GM12864 (cell line): ENCODE measurements at places on chromosomes 11 and 22.

DNA sequence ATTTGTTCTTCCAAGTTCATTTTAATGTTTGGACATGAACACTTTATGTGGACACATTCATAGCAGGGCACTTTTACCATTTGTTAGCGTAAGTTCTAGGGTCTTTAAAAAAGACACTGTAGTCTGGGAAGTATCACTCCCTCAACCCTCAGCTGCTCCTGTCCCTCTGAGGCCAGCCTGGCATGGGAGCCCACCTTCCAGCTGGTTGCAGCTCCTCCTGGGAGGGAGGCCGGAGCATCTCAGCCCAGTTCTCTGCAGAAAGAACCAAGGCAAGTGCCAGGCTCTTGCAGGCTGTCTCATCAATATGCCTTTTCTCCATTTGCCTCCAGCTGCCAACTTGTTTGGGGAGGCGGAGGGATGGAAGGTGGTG is 150.6 kb downstream of the OPCML start:
- no peak for DNase-seq

DNA sequence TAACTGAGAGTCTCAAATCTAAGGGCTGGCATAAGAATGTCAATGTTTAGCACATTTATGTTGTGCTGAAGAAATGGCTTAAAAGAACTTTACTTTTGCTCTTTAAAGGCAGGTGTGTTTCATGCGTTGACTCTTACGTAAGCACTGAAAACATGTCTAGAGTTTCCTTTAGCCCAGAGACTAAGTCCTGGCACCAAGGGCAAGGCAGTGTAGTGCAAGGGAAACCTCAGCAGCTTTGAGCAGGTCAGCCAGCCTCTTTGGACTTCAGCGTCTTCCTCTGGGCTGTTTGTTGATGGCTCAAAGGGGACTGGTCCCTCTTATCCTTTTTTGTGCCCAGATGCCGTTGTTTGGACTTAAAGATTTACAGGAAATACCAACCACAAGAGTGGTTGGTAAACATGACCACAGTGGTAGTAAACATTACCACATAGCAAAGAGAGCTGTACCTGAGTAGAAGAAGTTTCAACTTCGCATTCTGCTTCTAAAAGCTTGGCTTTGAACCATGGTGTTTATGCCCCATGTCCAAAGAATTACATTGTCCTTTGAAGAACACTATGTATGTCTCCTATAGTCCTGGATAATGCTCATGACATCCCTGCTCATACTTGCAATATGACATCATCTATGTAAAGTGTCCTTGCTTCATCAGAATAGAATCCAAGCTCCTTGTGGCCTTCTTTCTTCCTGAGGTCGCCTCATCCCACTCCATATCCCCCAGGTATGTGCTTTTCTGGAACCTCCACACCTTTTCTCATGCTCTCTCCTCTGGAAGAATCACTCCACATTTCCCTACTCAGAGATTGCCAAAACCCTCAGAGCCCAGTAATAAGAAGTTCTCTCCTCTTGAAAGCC is 23.5 kb downstream of the TENM4 start:
- no peak for DNase-seq

- no peak for DNase-seq
These were observed 119.3 kb downstream of the OSBP2 start for GRCh38 chr22:30813936-30814335.

GRCh38 chr22:24129263-24129651 is 52.0 kb upstream of the SUSD2 start:
- DNase-seq = no peak
